ENCODE measurements at places on chromosomes 4 and X. TPM values are rescaled to one million over a fixed set of nuclear protein-coding genes. Genes with fewer than 3 reads are reported as not detected.

The CTSO gene
- 1.1 TPM for total RNA-seq

The IL3RA gene
- not detected for total RNA-seq

The TLR2 gene
- 2.6 TPM for total RNA-seq

The ZFYVE28 gene
- 1.3 TPM for total RNA-seq

The MTTP gene
- 0.38 TPM for total RNA-seq

The CSAG1 gene
- not detected for total RNA-seq

The RHOXF2 gene
- not detected for total RNA-seq

The SLAIN2 gene
- 30.3 TPM for total RNA-seq

The TMEM271 gene
- total RNA-seq = not detected

The RASSF6 gene
- 7.4 TPM for total RNA-seq

The TFDP3 gene
- not detected for total RNA-seq

The ADH1B gene
- 0.26 TPM for total RNA-seq

The NRK gene
- not detected for total RNA-seq

The LRRC66 gene
- total RNA-seq = 0.51 TPM

The STBD1 gene
- 10.0 TPM for total RNA-seq

The GPC3 gene
- 0.26 TPM for total RNA-seq

The MAGEB2 gene
- not detected for total RNA-seq

The TNIP3 gene
- not detected for total RNA-seq

The EVC2 gene
- 9.5 TPM for total RNA-seq

The ZIC3 gene
- not detected for total RNA-seq

The RBM41 gene
- 21.5 TPM for total RNA-seq

The FAM47A gene
- total RNA-seq = not detected

The CXCL13 gene
- total RNA-seq = not detected

The GLRA2 gene
- total RNA-seq = not detected

The PCGF3 gene
- 40.1 TPM for total RNA-seq

The AADAT gene
- total RNA-seq = 0.64 TPM

The SLC49A3 gene
- 1.7 TPM for total RNA-seq

The POF1B gene
- 7.7 TPM for total RNA-seq

The RAB9B gene
- total RNA-seq = not detected

The MAML3 gene
- 0.79 TPM for total RNA-seq

All from bronchial epithelial cell (primary cell).